ENCODE measurements at places on chromosomes 4 and X. TPM values are rescaled to one million over a fixed set of nuclear protein-coding genes. Genes with fewer than 3 reads are reported as not detected.

Gene CXCL13
- total RNA-seq, result not detected

Gene HSD17B13
- total RNA-seq, result 0.05 TPM

Gene GAGE2A
- not detected for total RNA-seq

Gene NAA11
- total RNA-seq, result not detected

Gene TXK
- total RNA-seq, result 1.4 TPM

Gene APLN
- total RNA-seq, result 583 TPM

Gene SSX2B
- total RNA-seq, result not detected

Gene KCND1
- total RNA-seq, result not detected

Gene XKRX
- 0.69 TPM for total RNA-seq

Gene DGKK
- not detected for total RNA-seq

Gene AKAP14
- not detected for total RNA-seq

Gene ZNF732
- 2.0 TPM for total RNA-seq

Gene STK32B
- 15.4 TPM for total RNA-seq

Gene NAP1L2
- 0.34 TPM for total RNA-seq

Gene MSANTD1
- 0.10 TPM for total RNA-seq

Gene FMR1NB
- total RNA-seq, result not detected

Gene MTTP
- not detected for total RNA-seq

Gene JCHAIN
- not detected for total RNA-seq

Gene GDI1
- total RNA-seq, result 67.5 TPM

Gene SMR3B
- total RNA-seq, result not detected

Gene SSX3
- not detected for total RNA-seq

Gene MAGED4
- total RNA-seq, result 2.1 TPM

Gene CUL4B
- total RNA-seq, result 118 TPM

Gene TRMT10A
- 5.6 TPM for total RNA-seq

Gene ARR3
- total RNA-seq, result not detected

Gene ETDB
- not detected for total RNA-seq

Gene UGT2B15
- not detected for total RNA-seq

Gene GSX2
- total RNA-seq, result not detected

Gene RADX
- total RNA-seq, result 0.33 TPM

Gene IL9R
- total RNA-seq, result not detected

Gene FAM47C
- not detected for total RNA-seq

Gene CTAG1A
- total RNA-seq, result not detected

Gene GASK1B
- total RNA-seq, result 39.0 TPM

Gene TMSB15C
- total RNA-seq, result 1.3 TPM

Gene NSG1
- total RNA-seq, result 2.7 TPM

Gene SMARCA5
- 37.6 TPM for total RNA-seq

Gene SOWAHD
- not detected for total RNA-seq

Gene GAGE12F
- total RNA-seq, result not detected

Gene SYN1
- total RNA-seq, result 0.07 TPM

Gene HSFX4
- total RNA-seq, result not detected

Gene RAB9B
- 0.13 TPM for total RNA-seq
